GM04503 (cell line): ENCODE measurements at places on chromosomes 7 and 10.

DNA sequence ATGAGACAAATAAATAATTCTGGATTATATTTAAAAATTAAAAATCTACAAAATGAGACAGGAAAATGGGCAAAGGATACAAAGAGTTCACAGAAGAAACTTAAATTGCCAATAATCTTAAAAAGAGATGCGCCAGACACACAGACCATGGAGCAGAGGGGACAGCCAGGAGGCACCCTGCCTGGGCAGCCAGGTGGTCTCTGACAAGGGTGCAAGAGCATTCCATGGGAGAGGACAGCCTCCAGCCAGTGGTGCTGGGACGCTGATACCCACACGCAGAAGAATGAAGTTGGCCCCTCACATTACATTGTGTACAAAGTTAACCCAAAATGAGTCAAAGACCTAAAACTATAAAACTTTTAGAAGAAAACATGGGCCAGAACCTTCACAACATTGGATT lies 106.3 kb downstream of the NKX6-2 start:
- no peak for DNase-seq

GRCh38 chr7:45625714-45626440 lies 51.7 kb downstream of the ADCY1 start:
- no peak for DNase-seq

DNA sequence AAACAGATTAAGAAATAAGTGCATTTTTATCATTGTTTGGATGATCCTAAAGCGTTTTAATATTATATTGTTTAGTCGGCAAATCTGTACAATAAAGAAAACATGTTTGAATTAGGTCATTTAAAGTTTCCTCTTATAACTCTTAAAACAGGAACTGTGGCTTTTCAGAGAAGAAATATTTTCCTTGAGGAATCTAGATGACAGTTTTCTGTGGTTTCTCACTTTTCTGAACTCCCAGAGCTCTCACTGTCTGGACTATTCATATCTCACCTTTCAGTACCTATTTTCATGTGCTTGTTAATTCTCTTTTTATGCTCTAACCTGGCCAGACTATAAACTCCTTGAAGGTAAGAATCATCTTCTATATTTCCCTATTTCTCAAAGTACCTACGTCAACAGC lies 135.1 kb downstream of the CHN2 start:
- DNase-seq: no peak

DNA sequence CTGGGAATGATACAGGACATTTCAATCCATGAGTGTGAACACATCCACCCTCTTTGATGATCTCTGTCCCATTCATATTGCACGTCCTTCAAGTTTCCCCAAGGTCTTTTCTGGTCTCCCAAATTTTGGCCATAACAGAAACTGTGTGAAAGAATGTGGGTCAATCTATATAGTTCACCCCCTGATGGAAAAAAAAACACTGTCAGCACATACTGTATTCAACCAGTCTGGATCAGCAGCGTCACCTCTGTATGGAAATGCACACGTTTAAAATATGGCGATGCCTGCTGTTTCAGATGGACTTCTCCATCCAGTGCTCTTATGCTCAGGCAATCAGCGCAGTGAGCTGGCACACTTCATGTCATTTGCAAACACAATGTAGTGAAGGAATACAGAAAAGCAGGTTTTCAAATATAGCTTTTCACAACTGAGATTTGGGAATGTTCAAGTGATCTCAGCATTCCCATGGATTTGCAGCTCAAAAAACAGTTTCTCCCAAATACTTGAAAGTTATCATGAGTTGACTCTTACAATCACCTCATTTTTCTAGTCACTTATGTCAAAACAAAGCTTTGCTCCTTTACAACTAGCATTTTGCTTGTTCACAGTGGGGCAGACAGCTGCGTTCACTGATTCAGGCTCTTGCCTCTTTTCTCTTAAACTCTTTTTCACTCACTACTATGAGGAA lies 61.1 kb downstream of the FAM13C start:
- no peak for DNase-seq

DNA sequence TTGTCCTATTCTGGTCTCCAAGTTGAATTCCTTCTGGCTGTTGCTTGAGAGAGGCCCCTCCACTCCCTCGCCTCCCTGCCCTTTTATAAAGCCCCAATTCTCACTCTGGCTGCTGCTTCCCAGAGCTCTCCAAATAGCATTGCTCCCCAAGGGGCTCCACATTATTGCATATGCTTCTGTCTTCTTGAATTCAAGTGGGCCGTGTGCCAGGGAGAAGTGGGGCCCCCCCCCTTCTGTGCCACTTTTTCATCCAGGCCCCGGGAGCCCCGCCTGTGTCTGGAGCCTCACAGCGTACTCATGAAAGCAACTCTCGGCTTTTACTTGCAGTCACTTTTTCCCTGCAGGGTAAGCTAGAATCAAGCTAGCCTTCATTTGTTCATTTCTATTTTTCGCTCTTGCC lies 265.1 kb downstream of the CCSER2 start:
- DNase-seq: no peak

- DNase-seq: no peak
These were observed 73.7 kb downstream of the INPP5A start for GRCh38 chr10:132611026-132611910.

DNA sequence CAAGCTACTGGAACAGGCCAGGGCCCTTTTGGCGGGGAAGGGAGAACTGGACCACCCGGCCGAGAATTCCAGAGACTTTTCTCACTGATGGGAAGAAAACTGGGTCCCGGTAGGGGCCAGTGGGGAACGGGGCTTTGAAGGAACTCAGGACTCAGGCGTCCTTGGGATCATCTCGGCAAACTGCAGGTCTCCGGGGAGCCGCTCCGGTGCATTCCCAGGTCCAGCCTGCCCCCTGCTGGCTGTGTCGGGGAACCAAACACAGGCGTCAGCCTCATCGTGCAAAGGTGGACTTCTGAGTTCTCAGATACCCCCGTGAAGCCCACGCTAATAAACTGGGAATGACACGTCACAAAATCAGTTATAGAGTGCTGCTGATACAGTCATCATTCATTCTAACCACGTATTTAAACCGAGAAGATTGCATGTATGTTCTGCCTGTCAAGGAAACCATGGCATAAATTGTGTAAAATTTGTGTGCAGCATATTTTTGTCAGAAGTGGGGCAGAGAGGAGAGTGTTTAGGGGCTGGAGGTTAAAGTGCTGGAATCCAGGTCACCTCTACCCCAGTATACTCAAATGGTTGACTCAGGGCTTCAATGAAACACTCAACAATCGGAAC lies 76.1 kb upstream of the CPXM2 start:
- no peak for DNase-seq

DNA sequence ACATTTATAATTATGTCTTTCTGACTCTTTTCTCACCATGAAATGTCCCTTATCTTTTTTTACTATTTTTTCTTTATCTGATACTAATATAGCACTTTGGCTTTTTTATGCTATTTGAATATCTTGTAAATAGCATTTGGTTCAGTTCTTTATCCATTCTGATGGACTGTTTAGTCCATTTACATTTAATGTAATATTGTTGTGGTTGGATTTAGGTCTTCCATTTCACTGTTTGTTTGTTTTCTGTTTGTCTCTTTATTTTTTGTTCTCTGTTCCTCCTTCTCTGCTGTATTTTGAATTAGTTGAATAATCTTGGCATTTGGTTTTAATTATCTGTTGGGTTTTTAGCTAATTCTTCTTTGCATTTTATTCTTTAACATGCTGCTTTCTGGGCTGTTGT lies 89.8 kb downstream of the ANKIB1 start:
- DNase-seq: no peak

DNA sequence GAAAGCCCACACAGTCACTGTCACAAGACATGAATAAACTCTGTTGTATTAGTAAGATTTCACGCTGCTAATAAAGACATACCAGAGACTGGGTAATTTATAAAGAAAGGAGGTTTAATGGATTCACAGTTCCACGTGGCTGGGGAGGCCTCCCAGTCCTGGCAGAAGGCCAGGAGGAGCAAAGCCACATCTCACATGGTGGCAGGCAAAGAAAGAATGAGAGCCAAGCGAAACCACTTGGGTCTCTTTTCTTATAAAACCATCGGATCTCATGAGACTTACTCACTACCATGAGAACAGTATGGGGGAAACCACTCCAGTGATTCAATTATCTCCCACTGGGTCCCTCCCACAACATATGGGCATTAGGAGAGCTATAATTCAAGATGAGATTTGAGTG lies 110.2 kb downstream of the ST8SIA6 start:
- no peak for DNase-seq

GRCh38 chr7:124162667-124163066 lies 129.8 kb upstream of the TMEM229A start:
- DNase-seq: no peak

- DNase-seq: no peak
These were observed 51.9 kb downstream of the ALOX5 start for GRCh38 chr10:45425621-45426563.

DNA sequence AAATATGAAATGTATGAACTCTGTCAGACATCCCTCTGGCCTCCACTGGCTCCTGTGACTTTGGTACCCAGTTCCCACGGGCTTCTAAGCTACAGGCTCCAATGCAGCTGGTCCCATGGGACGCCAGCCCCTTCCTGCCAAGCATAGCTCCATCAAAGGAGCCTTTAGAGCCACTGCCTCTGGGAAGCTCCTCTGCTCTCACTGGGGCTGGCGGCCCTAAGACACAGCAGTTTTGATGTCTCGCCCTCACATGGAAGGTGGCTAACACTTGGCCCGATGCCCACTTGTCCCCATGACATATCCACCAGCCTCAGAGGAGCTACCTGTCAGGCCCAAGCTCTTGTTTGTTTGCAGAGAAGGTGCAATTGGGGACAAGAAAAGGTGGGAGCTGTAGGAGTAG lies 453.7 kb upstream of the LRRN3 start:
- no peak for DNase-seq

GRCh38 chr7:82345886-82346285 lies 97.7 kb downstream of the CACNA2D1 start:
- no peak for DNase-seq

DNA sequence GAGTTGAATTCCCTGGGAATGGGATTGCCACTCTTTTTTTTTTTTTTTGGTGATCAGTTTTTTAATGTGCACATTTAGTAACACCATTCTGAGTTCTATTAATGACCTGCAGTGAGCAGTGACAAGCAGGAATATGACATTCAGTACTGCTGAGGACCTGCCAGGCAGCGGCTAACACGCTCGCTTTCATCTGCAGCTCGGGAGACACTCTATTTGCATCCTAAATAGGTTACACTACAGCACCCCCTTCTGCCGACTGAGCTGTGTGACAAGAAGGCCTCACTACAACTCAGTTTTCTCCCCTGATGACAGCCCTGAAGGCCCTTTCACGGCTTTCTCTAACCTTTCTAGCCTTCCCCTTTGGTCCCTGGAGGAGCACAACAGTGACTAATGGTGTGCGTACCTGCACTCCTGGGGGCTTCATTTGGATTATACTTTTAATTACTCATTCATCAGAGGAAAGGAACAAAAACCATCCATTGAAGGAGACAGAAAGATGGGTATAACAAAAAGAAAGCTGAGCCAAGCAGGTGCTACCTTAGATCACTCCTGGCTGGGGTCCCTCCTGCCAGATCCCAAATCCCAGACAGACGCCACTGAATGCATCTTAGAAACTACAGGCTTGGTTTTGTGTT lies 872.4 kb downstream of the LRMDA start:
- no peak for DNase-seq

- DNase-seq: no peak
These were observed 403.2 kb downstream of the RPS24 start for GRCh38 chr10:78436706-78437406.

DNA sequence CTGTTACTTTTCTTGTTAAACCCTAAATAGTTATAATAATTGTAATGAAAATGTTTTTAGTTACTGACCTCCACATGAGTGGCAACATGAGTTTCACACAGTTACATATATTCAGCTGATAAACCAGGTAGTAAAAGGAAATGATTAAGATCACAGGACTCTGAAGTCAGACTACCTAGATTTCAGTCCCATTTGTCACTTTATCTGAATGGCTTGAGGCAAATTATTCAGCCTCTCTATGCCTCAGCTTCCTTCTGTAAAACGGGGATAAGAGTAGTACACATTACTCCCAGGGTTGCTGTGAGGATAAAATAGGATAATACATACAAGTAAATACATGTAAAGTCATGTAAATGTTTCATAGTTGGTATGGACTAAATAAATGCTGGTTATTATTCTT lies 254.3 kb upstream of the LRRTM3 start:
- no peak for DNase-seq

- no peak for DNase-seq
These were observed 50.3 kb upstream of the SDK1 start for GRCh38 chr7:3250725-3251124.

DNA sequence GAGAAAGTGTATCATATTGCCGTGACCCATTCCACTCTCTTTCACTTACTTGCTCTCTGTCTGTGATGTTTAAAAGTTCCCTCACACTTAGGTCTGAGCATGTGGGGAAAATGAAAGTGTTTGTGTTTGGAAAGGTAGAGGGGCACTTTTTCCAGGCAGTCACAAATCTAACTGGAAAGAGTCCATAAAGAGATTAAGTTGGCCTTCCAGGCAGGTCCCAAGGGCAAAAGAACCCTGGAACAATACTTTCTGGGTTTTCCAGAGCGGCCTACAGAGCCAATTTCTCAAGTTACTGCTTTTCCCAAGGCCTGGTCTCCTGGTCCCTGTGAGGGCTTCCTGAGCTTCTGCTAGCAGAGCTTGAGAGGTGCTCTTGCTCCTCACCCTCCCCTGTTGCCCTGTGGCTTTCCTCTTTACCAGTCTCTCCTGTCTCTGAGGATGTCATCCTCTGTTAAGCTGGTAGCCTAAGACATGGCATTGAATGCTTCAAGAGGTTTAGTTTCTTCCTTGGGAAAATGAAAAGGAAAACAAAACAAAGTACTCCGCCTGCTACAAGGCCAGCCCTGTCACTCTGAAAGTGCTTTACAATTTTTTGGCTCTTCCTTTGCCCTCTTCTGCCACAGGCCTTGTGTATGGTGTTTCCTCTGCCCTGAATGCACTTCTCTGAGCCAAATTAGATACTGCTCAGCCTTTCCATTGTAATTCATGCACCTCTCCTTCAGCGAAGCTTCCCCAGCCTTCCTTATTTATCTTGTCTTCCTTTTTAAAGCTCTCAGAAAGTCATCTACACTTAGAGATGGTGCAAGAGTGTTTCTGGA lies 20.1 kb downstream of the TES start:
- DNase-seq: no peak

DNA sequence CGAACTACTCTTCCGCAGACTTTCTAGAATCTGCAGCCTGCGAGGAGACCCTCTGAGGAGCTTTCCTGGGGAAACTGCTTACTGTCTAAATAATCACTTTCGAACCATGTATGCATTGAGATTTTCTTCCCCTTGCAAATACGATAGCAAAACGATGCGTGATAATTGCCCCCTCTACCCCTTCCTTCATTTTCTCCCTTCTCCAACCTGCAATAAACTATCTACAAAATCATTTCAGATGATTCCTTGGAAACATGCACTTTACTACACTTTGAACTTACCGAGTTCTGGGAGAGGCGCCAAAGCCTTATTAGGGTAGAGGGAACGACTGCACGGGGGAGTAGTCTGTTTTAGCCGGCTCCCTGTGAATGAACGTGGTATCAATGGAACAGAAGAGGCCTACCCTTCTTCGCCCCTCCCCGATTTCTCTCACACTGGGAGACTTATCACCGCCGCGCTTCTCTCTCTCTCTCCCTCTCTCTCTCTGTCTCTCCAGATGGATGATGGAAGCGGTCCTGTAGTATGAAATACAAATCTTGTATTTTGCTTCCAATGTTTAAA lies at the start of gene FGFBP3:
TSS of gene FGFBP3 (minus strand) at position 370 of the 561 bp plus-strand sequence. CDS start 517 bp downstream, outside the sequence.
- no peak for DNase-seq
